Activated T-helper 1 cell treated with anti-CD3 and anti-CD28 coated beads, Interleukin-12 subunit alpha, Interleukin-12 subunit beta, Interleukin-2, Interleukin-4 antibody, amounts not matched to agents 30 ng/mL and 10 ng/mL and 1 ng/mL, durations not matched to agents 14 hours and 24 hours and 36 hours (primary cell): ENCODE measurements at places on chromosomes 5 and 9. TPM values are rescaled to one million over a fixed set of nuclear protein-coding genes. Genes with fewer than 3 reads are reported as not detected.

DNA sequence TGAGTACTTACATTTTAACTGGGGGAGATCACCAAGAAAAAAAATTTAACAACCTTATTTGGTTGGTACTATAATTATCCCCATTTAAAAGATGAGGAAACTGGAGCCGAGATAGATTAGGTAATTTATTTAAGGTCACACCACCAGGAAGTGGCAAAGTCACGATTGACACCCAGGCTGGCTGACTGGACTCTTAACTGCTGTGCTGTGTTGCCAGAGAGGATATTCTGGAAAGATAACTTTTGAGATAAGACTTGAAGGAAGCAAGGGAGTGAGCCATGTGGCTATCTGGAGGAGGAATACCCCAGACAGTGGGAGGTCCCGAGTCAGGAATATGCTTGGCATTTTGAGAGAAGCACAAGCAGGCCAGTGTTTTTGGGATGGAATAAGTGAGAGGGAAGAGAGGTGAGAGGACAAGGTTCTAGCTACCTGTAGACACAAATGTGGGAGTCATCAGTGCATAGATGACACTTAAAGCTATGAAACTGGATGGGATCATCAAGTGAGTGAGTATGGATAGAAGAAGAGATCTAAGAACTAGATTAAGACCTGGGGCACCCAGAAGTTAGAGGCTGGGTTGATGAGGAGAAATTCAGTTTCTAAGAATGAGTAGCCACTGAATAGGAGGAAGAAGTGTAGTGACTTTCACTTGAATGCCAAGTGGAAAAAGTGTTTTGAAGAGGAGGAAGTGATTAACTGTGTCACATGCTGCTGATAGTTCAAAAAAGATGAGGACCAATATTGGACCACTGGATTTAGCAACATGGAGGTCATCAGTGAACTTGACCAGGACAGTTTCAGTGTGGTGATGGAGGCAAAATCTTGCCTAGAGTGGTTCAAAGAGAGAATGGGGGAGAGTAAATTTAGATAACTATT is 25.6 kb downstream of the PDE8B start:
- no peaks in the 10 kb centered on the region for H3K4me1 ChIP-seq
- peaks cover 20% of the 10 kb centered on the region for H3K27me3 ChIP-seq
- no peak for DNase-seq
- H3K27ac ChIP-seq, result no peak overlapping the region
- no peak overlapping the region for H3K4me3 ChIP-seq

DNA sequence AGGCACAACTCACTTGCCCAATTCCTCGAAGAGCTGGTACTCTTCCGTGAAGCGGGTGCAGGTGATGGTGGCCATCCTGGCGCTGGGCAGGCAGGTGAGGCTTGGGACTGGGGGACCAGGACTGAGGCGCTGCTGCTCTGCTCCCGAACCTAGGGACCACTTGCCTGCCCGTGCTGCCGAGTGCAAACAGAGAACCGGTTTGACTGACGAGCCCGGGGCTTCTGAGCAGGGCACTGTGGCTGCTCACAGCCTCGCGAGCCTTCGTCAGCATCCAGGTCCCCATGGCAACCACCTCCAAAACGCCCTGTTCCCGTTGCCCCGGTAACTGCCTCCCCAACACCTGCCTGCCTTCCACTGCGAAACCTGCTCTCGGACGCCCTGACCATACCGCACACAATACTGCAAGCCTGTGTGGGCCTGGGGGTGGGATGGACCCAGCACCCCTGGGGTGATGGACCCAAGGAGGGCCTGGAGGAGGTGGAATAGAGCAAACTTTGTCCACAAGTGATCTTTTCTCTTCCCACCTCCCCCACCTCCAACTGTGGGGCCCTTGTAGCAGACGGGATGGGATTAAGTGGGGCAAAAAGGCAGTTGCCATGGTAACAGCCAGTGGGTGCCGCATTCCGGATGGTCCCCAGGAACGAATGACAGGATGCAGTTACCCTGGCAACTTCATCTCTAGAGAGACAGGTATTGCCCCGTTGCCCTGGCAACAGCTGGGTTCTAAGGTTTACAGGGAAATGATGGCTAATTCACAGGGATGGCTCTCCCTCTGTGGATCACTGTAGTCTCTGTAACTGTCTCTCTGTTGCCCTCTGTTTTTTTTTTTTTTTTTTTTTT is at the start of gene CAMK2A:
Gene CAMK2A (minus strand): TSS at position 223 of the 840 bp plus-strand sequence. CDS start 148 bp downstream, at position 75.
- no peaks in the 10 kb centered on the region for H3K4me1 ChIP-seq
- peaks cover 2% of the 10 kb centered on the region for H3K27me3 ChIP-seq
- no peak for DNase-seq
- no peak within 1 kb of the TSS for H3K27ac ChIP-seq
- H3K36me3 ChIP-seq, result no peaks in the 10 kb centered on the region
- H3K4me3 ChIP-seq, result no peak within 1 kb of the TSS

Gene DPYSL3
- 0.16 TPM in 1 of 2 replicates, not detected in the other for total RNA-seq

DNA sequence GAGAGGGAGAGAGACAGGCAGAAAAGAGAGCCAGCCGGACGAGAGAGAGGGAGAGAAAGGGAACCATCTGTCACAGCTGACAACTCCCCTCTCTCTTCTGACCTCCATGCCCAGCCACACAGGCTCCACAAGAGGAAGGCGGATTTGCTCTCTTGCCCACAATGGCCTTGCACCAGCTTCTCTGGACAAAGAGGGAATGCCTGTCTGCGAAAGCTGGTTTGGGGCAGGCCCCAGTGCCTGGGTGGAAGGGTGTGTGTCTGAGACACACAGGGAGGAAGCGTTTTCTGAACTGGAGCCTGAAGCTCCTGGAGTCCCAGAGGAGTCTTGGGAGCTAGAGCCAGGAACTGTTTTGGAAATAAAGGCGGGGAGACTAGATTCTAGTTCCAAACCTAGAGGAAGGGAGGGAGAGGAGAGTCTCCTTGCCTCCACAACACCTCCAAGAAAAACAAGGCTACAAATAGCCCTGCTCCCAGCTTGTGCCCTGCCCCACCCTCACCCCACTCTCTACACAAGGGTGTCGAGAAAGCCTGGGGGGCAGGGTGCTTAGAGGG is 12.5 kb downstream of the C1QTNF2 start:
- H3K27me3 ChIP-seq, result peaks cover 9% of the 10 kb centered on the region
- H3K4me3 ChIP-seq, result no peak overlapping the region
- H3K27ac ChIP-seq, result no peak overlapping the region
- no peak for DNase-seq

Gene NPDC1
- total RNA-seq, result 78.2 and 80.1 TPM in 2 replicates

- DNase-seq, result no peak
- no peak overlapping the region for H3K4me3 ChIP-seq
- peaks cover 12% of the 10 kb centered on the region for H3K27me3 ChIP-seq
- H3K36me3 ChIP-seq, result no peaks in the 10 kb centered on the region
- no peaks in the 10 kb centered on the region for H3K4me1 ChIP-seq
- H3K27ac ChIP-seq, result no peak overlapping the region
Observed at GRCh38 chr9:109795613-109796012, 15.6 kb downstream of the PALM2AKAP2 start.

GRCh38 chr9:115649991-115650472 is 503.6 kb upstream of the PAPPA start:
- H3K4me3 ChIP-seq, result no peak overlapping the region
- H3K27ac ChIP-seq, result no peak overlapping the region
- no peaks in the 10 kb centered on the region for H3K27me3 ChIP-seq
- no peaks in the 10 kb centered on the region for H3K4me1 ChIP-seq
- no peaks in the 10 kb centered on the region for H3K36me3 ChIP-seq
